ENCODE measurements at places on chromosomes 6 and 20.
A peak's percentile ranks its signal among the peaks of the same experiment; 100 is the strongest.

- no peak for DNase-seq
These were observed 22.3 kb upstream of the AFDN start for GRCh38 chr6:167804281-167805013.

DNA sequence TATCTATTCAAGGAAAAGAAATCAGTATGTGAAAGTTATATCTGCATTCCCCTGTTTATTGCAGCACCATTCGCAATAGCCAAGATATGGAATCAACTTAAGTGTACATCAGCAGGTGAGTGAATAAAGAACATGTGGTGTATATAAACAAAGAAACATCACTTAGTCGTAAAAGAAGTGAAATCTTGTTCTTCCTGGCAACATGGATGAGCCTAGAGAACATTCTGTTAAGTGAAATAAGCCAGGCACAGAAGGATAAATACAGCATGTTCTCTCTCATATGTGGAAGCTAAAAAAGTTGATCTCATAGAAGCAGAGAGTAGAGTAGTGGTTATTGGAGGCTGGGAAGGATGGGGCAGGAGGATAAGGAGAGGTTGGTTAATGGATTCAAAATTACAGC lies 287.9 kb upstream of the FERMT1 start:
- no peak for DNase-seq

GRCh38 chr6:87391334-87391733 lies 16.4 kb upstream of the CFAP206 start:
- no peak for DNase-seq

DNA sequence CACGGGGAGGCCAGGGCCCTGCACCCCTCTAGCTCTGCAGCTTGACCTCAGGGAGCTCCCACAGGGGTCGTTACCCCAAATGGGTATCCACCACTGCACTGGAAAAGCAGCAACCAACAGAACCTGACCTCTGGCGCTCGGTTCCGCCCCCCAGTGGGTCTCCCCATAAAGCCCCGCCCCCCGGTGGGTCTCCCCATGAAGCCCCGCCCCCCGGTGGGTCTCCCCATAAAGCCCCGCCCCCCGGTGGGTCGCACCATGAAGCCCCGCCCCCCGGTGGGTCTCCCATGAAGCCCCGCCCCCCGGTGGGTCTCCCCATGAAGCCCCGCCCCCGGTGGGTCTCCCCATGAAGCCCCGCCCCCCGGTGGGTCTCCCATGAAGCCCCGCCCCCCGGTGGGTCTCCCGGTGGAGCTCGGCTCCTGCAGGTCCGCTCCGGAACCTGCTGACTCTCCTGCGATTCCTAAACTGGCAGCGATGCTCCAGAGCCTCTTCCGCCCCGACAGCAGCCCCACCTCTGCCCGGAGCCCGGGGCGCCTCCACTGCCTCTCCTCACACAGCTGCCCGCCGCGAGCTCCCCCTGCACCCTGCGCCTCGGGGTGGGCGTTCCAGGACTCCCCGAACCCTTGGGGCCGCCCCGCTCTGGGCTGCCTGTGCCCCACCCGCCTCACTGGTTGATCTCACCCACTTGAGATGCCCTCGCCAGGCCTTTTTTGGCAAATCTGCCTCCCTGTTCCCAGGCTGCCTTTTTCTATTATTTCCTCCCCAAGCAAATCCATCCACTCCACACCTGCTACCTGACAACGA lies 12.1 kb downstream of the SLC2A4RG start:
- DNase-seq = no peak

DNA sequence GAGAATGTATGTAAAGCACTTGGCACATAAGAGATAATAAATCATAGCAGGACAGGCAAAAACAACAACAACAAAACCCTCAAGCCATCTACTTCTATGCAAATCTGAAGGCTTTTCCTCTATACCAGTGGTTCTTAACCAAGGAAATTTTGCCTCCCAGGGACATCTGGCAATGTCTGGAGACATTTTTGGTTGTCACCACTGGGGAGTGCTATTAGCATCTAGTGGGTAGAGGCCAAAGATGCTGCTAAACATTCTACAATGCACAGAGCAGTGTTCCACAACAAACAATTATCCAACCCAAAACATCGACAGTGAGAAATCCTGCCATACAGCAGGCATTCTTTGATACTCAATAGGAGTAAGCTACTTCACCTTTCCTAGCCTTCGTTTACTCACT lies 28.2 kb downstream of the NDRG3 start:
- peak; percentile 25 for DNase-seq

GRCh38 chr20:38844963-38845362 lies 39.5 kb downstream of the PPP1R16B start:
- no peak for DNase-seq

GRCh38 chr20:23745247-23745646 lies 5.5 kb downstream of the CST1 start:
- DNase-seq = no peak

- DNase-seq = no peak
These were observed 72.4 kb upstream of the ZMYND8 start for GRCh38 chr20:47428851-47429336.

DNA sequence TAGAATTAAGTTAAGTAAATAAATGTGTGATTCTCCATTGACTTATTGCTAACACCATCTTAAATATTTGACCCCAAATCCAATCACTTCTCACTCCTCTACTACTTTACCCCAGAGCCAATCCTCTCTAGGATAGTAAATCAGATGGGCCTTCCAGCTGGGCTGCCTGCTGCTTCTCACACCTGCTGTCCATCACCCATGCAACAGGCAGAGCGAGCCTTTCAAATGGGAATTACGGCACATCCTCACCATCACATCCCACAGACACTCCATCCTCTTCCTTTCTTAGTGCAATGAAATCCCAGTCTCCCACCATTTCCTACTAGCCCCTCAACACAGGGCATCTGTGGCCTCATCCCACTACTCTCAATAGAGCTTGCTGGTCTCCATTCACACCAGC lies 34.0 kb downstream of the HLA-F start:
- DNase-seq = no peak

- no peak for DNase-seq
These were observed 93.7 kb downstream of the PSMB1 start for GRCh38 chr6:170459451-170459850.

GRCh38 chr6:162770955-162771354 lies 43.2 kb downstream of the PACRG start:
- DNase-seq = no peak

Measured in naive thymus-derived CD8-positive, alpha-beta T cell (primary cell).